ENCODE measurements at places on chromosomes 5 and 9. TPM values are rescaled to one million over a fixed set of nuclear protein-coding genes. Genes with fewer than 3 reads are reported as not detected.

Gene SPINK7
- not detected for total RNA-seq

Gene AK8
- 1.4 TPM for total RNA-seq

Gene ANKRD34B
- not detected for total RNA-seq

Gene MCCC2
- 28.7 TPM for total RNA-seq

Gene CARD9
- 0.88 TPM for total RNA-seq

Gene LCN9
- total RNA-seq: not detected

Gene OMD
- total RNA-seq: 11.2 TPM

Gene FBLL1
- total RNA-seq: 0.29 TPM

Gene SLC46A2
- total RNA-seq: not detected

Gene PDE6A
- not detected for total RNA-seq

Gene TMEM171
- total RNA-seq: 0.19 TPM

Gene C1QTNF2
- not detected for total RNA-seq

Gene TIMD4
- not detected for total RNA-seq

Gene PRSS3
- total RNA-seq: 3.3 TPM

Gene CAMK4
- 0.44 TPM for total RNA-seq

Gene PCDHA13
- total RNA-seq: not detected

Gene CSF2
- total RNA-seq: not detected

Gene CNTRL
- 4.7 TPM for total RNA-seq

Gene DMGDH
- 1.1 TPM for total RNA-seq

Gene FAM120AOS
- 25.0 TPM for total RNA-seq

Gene GLRA1
- not detected for total RNA-seq

Gene PPP3R2
- not detected for total RNA-seq

Gene EGFLAM
- 1.6 TPM for total RNA-seq

Gene SV2C
- not detected for total RNA-seq

Gene LCNL1
- not detected for total RNA-seq

Gene LHX3
- total RNA-seq: not detected

Gene PCDHB8
- total RNA-seq: 1.1 TPM

Gene CCDC183
- total RNA-seq: 0.39 TPM

Gene DDX4
- total RNA-seq: not detected

Gene SPATA24
- total RNA-seq: 1.5 TPM

Data from cardiac ventricle fibroblast (primary cell).